ENCODE measurements at places on chromosomes 13 and 19.

GRCh38 chr19:50039968-50040367, 14.2 kb downstream of the ZNF473 start:
- no peak for DNase-seq

- DNase-seq: no peak
These were observed 48.8 kb upstream of the RAP2A start for GRCh38 chr13:97385146-97385545.

GRCh38 chr19:5595129-5595528, 27.4 kb upstream of the TINCR start:
- no peak for DNase-seq

DNA sequence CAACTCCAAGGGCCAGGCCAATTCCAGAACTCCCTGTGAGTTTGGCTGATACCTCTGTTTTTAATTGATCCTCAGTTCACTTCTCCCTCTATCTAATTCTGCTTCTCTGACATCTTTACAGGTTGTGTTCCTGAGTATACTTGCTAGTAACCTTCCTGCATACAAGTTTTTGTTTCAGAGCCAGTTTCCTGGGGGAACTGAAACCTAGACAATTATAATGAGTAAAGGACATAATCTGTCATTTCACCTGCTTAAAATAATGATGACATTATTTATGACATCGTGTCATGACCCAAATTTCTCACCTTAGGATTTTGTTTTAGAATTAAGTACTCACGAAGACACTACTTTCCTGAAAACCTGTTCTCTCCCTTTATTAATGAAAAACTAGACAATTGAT, 12.5 kb upstream of the MYCBP2 start:
- DNase-seq: no peak

DNA sequence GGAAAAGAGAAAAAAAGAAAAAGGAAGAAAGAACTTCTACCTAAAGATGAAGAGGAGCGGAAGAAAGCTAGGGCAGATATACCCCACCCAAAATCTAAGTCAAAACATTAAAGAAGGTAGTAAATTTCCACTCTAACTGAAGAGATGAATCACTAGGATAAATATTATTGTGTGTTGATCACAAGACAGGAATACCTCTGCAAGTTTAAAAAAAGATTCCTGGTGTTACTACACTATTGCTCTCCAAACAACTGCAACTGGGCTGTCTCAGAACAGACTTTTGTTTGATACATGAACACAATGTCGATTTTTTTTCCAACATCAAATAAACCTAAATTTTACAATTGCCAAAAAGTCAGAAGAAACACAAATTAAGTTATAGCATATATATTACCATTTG, 6.8 kb downstream of the HSPH1 start:
- no peak for DNase-seq

GRCh38 chr19:13302526-13303270, 152.5 kb downstream of the IER2 start:
- DNase-seq: peak; percentile 87

GRCh38 chr19:29624489-29625185, 18.6 kb downstream of the POP4 start:
- no peak for DNase-seq

DNA sequence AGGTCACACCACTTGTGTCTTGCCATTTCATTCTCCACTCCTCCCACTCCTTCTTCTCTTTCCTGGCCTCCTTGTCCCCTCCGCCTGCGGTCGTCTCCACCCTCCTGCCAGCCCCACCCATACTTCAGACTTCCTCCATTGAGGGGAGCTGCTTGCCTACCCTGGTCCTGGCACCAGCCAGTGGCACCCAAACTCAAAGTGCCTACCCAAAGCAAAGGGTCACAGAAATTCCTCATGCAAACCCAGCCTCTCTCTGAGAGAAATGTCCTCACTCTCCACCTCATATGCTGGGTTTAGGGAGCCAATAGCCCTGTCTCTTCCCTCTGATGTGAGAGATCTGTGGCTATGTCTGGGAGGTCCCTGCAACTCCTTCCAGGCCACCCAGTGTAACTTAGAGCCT, 109.6 kb downstream of the TEX26 start:
- no peak for DNase-seq

GRCh38 chr19:57506163-57506562, 6.4 kb downstream of the ZNF773 start:
- no peak for DNase-seq

- DNase-seq: no peak
These were observed 1.7 kb downstream of the UTP14C start for GRCh38 chr13:52026246-52026626.

GRCh38 chr19:53906211-53907192, 2.6 kb upstream of the CACNG7 start:
- no peak for DNase-seq

DNA sequence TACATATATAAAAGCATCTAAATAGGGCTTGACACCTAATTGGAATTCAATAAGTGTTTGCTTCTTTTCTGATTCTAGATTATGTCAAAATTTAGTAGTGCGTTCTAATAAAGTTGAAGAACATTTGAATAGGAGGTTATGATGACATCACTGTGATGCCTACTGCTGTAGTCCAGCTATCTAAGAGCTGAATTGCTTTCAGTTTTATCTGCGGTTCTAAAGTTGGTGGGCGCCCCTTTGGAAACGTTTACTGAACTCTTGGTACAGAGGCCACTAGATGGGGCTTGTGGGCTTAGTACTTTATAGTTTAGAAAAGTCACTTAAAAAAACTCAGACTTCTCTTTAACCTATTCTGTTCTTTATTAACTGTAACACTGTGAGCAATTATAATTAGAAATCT, 776.9 kb downstream of the GPC5 start:
- peak; percentile 39 for DNase-seq

All from NCI-H446 (cell line).